ENCODE measurements at places on chromosomes 3 and 15.

DNA sequence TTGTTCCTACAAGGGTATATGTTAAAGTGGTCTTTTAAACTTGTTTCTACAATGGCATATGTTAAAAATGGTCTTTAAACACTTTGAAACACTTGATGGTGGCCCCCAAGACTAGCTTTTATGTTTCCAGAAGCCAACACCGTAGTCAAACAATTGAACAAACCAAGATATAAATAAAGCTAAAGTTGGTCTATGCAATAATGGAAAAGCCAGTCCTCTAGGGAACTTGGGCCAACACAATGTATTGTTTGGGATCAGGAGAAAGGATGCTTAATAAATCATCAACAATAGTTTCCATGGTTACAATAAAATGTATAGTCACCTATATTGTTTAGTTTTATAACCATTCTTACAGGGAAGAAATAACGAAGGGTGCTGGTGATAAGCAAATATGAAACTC is 137.2 kb downstream of the RORA start:
- DNase-seq, result no peak

DNA sequence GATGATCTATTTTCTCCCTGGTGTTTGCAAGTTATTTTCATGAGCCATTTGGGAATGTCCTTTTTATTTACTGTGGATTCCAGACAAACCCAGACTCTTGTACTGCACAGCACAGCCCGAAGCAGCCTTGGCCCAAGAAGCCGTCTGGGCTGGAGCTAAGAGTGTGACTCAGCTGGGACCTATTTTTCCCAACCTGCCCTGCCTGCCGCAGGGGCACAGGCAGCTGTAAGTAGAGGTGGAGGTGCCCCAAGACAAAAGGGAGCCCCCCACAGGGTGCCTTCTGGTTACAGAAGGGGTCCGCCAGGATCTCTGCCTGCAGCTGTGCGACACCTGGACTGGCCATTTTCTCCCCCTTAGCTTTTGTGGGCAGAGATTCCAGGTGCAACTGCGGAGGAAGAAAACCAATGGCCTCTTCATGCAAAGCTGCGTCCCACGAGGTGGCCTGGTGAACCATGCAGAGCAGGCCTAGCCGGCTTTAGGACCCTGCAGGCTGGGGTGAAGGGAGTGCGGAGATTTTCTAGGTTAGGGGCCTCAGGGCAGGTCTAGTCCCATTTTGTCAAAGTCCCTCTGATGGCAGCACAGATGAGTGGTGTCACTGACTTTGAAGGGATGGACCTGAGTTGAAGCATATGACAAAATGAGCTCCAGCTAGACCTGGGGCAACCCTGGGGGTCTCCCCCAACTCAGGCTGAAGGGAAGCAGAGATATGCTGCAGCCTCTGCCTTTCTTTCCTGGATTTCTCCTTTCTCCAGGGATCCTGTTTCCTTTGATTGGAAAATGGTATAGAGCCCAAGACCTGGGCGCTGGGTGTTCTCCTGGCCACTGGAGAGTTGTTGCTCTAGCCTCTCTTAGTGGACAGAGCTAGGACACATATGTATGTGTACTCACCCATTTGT is 131.2 kb downstream of the KLF13 start:
- no peak for DNase-seq

DNA sequence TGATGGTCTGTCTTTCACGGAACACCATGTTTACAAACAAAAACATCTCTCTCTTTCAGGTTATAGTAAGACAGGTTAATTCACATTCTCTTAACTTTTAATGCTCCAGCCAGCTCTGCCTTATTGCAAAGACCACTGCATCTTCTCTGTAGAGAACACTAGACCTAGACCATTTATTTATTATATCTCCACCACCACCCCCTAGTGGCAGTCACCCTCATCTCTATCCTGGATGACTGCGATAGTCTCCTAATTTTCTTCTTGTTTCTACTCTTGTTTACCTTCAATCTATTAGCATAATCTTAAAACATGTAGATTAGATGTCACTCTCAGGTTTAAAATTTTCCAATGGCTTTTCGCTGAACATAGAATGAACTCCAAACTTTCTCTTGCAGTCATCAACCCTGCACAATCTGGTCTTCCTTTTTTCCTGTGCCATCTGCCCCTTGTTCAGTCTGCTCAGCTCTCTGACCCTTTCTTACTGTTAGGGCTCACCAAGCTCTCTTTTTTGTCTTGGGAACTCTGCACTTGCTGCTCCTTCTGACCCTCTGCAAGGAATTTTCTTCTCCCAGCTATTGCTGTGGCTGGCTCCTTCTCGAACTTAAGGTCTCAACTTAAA is 155.6 kb downstream of the SQOR start:
- DNase-seq, result peak; percentile 6

DNA sequence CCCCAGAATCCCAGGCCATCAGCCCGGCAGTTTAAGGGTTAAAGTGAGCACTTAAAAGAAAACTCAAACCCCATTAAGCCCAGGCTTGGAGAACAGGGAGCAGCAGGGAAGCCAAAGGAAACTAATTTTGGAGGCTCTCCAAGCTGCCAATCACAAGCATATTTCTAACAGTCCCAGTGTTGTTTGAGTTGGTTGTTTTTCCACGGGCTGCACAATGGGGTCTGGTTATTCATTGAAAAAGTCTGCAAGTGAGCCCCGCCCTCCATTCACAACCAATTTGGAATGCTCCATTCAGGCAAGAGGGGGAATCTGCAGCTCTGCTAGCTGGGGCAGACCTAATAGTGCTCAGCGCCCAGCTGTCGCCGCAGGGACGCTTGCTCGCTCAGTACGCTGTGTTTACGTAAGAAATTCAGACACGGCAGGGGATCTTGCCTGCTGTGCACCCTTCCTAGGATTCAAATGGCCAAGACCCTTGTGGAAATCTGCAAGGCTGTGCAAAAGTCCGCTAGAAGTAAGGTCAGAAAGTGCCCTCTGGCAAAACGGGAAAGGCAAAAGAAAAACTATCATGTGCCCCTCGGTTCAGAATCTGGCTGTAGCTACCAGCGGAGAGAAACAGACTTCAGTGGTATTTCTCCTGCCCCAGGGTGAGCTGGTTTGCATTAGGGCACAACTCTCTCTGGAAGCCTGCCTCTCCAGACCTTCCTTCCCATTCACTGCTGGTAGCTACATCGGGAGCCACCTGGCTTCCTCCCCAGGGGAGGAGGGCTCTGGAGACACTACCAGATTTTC is 11.0 kb downstream of the ETV5 start:
- DNase-seq, result no peak

GRCh38 chr3:69058180-69058946 is 6.2 kb upstream of the TMF1 start:
- DNase-seq, result peak; percentile 25
